ENCODE measurements at places on chromosomes 1 and 21.

- no peak for DNase-seq
Observed at GRCh38 chr1:234154320-234155251, 218.7 kb upstream of the COA6 start.

DNA sequence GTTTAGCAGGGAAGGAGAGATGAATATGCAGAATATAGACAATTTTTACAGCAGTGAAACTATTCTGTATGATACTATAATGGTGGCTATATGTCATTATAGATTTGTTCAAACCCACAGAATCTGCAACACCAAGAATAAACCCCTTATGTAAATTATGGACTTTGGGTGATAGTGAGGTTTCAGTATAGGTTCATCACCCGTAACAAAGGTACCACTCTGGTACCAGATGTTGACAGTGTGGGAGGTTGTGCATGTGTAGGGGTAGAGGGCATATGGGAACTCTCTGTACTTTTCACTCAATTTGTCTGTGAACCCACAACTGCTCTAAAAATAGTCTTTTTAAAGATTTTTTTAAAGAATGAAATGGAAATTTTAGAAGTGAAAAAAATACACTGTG, 29.9 kb upstream of the PRDX6 start:
- no peak for DNase-seq

DNA sequence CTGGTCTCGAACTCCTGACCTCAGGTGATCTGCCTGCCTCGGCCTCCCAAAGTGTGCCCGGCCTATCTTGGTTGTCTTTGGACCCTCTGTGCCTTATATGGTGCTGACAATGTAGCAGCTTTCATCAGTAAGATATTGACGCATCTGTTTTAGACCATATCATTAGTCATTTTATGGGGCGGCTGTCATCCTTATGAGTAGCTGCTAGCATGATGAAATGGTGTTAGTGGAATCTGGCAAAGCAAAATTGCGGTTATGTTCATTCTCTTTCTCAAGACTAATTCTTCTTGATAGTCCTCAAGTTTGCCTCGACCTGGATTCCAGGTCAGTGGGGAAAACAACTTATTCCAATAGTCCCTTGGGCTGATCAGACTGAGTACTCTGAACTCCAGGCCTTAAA, 199.9 kb downstream of the PRDM2 start:
- no peak for DNase-seq

- no peak for DNase-seq
Observed at GRCh38 chr1:47701741-47702515, 264.1 kb downstream of the FOXD2 start.

DNA sequence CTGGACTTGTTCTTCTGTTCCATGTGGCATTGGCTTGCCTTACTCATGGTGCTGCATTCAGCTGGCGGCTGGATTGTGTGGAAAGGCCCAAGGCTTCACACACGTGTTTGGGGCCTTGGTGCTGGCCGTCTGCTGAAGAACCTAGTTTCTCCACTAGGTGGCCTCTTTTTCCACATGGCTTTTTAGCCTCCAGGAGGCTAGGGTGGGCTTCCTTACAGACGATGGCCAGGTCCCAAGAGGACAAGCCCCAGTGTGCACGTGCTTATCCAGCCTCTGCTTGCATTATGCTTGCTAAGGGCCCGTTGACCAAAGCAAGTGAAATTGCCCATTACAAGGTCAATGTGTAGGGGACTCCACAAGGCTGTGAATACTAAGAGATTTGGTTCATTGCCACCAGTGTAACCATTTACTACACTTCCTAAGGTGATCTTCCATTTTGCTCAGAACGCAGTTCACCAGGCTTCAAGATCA, 47.5 kb upstream of the FOXO6 start:
- DNase-seq: no peak

DNA sequence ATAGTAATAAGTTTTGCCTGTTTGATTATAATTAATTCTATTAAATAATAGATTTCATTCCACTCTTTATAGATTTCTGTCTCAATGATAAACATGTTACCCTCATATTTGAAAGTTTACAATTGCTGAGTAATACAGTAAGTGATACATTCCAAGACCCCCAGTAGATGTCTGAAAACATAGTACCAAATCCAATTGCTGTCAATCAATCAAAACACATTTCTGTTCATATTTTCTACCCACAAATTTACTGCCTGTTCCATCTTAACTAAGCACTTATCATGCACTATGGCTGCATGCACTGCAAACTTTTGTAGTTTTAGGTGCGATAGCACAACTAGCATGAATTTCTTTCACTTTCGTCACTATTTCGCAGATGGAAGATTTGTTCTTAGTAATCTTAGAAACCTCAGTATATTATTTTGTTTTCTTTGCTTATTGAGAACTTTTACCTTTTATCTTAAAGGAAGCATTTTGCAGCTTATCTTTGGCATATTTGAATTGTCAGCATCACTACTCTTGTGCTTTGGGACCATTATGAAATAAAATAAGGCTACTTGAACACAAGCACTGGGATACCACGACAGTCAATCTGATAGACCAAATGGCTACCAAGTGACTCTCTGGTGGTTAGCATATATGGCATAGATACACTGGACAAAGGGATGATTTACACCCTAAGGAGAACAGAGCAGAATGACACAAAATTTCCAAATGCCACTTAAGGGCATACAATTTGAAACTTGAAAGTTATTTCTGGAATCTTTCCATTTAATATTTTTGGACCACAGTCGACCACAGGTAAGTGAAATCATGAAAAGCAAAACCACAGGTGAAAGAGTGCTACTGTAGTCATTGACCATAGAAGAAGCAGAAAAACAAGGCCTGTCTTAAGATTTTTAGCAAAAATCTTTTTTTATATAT, 67.6 kb downstream of the RGS13 start:
- no peak for DNase-seq

All from activated gamma-delta T cell treated with Interleukin-2 at 50 U/mL for 16 hours (primary cell).